ENCODE measurements at places on chromosomes 11 and 22. TPM values are rescaled to one million over a fixed set of nuclear protein-coding genes. Genes with fewer than 3 reads are reported as not detected.

DNA sequence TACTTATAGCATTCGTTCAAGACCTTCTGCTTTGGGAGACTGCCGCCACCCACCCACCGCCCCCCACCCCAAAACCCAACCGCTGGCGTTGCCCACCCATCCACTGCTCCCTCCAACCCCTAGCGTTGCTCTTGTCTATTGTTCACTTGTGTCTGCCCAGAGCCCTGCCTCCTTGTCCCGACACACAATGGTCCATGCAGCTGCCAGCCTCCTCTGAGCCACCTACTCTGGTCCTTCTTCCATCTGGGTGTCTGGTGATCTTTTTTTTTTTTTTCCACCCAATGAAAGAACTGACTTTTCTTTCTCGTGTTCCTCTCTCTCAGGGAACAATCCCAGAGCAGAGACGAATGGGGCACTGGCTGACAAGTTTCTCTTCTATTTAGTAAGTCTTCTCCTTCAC, 256.0 kb upstream of the SESN3 start:
- no peaks in the 10 kb centered on the region for H3K4me1 ChIP-seq
- H3K27me3 ChIP-seq = peaks cover 16% of the 10 kb centered on the region
- no peak overlapping the region for H3K27ac ChIP-seq

The SCN4B gene
- not detected for total RNA-seq

GRCh38 chr22:49587987-49588386, 239.7 kb downstream of the BRD1 start:
- peaks cover 52% of the 10 kb centered on the region for H3K27me3 ChIP-seq
- no peaks in the 10 kb centered on the region for H3K36me3 ChIP-seq
- H3K4me3 ChIP-seq = no peak overlapping the region
- DNase-seq = no peak
- H3K27ac ChIP-seq = no peak overlapping the region

DNA sequence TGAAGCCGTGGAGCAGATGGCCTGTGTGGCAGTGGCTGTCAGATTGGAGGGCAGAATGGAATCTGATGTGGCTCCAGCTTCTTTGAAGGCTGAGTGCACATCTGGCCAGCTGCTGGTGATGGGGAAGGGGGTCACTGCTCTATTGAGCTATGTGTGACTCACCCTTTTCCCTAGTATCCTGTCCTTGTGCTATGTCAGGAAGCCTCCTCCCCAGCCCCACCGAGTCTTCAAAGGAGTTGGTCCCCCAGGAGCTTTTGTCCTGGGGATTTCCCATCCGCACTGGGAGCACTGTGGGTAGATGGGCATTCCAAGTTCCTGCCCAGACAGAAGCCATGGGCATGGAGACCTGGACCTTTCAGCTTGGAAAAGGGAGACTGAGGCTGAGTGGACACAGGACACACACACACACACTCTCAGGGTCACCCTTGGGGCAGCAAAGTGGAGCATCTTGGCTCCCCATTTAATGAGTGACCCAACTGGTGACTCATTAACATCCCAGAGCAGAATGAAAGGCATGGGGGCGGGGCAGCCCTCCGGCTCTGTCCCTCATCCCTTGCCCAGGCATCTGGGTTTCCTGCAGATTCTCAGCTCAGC, 3.3 kb downstream of the SERPINH1 start:
- H3K27ac ChIP-seq = no peak overlapping the region
- peak; percentile 68 for DNase-seq
- no peaks in the 10 kb centered on the region for H3K27me3 ChIP-seq
- peaks cover 10% of the 10 kb centered on the region for H3K4me1 ChIP-seq
- peaks cover 50% of the 10 kb centered on the region for H3K36me3 ChIP-seq

DNA sequence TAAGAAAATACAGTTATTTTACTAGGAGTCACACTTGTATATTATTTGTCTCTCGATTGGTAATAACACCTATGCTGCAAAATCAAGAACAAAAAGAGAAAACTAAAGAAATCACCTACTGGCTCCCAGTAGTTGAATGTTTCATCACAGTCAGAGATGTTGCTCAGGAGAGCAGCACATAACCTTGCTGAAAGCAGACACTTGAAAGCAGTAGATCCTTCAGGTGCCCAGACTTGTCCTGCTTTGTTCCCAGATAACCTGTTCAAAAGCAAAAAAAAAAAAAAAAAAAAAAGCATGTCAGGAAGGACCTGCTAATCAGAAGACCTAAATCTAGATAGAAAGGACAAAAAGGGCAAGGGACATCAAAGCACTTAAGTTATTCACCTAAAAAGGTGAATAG, 1.3 kb downstream of the ALG9 start:
- DNase-seq = no peak
- H3K4me3 ChIP-seq = peak overlapping the region; percentile 78
- H3K4me1 ChIP-seq = no peaks in the 10 kb centered on the region

- no peaks in the 10 kb centered on the region for H3K27me3 ChIP-seq
- H3K27ac ChIP-seq = no peak overlapping the region
- H3K4me3 ChIP-seq = no peak overlapping the region
These were observed 93.2 kb upstream of the FAT3 start for GRCh38 chr11:92131289-92131865.

GRCh38 chr11:112156956-112157766, 6.7 kb downstream of the IL18 start:
- peaks cover 73% of the 10 kb centered on the region for H3K36me3 ChIP-seq
- H3K4me1 ChIP-seq = peaks cover 42% of the 10 kb centered on the region
- H3K4me3 ChIP-seq = peak overlapping the region; percentile 60
- no peaks in the 10 kb centered on the region for H3K27me3 ChIP-seq
- peak overlapping the region; percentile 97 for H3K27ac ChIP-seq
- peak; percentile 51 for DNase-seq

- H3K36me3 ChIP-seq = no peaks in the 10 kb centered on the region
- no peak overlapping the region for H3K4me3 ChIP-seq
- DNase-seq = peak; percentile 21
- H3K27me3 ChIP-seq = no peaks in the 10 kb centered on the region
- no peak overlapping the region for H3K27ac ChIP-seq
- H3K4me1 ChIP-seq = peaks cover 13% of the 10 kb centered on the region
These were observed 139.6 kb downstream of the TRPC6 start for GRCh38 chr11:101444164-101444563.

GRCh38 chr11:93844568-93844967, 5.8 kb downstream of the VSTM5 start:
- no peaks in the 10 kb centered on the region for H3K27me3 ChIP-seq
- H3K4me3 ChIP-seq = no peak overlapping the region
- H3K27ac ChIP-seq = no peak overlapping the region
- no peak for DNase-seq

DNA sequence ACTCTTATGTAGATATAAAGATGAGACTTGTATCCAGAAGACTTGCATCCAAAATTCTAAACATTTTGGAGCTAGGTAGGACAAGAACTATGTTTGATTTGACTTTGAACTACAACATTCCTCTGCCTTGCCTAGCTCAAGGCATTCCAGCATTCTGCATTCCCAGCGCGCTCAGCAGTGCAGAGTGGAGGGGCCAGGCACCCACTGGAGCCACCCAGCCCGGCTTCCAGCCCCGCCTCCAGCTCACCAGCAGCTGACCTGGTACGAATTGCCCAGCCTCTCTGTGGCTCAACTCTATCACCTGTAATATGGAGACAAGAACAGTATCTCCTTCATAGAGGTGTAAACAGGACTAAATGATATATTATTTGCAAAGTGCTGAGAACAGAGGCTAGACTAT, 28.8 kb downstream of the PRDM10 start:
- DNase-seq = no peak
- H3K4me3 ChIP-seq = no peak overlapping the region
- H3K27ac ChIP-seq = no peak overlapping the region
- peaks cover 9% of the 10 kb centered on the region for H3K4me1 ChIP-seq
- no peaks in the 10 kb centered on the region for H3K36me3 ChIP-seq

The WBP2NL gene
- total RNA-seq = 3.7 TPM

GRCh38 chr22:48976556-48977535, 850.8 kb downstream of the BRD1 start:
- no peaks in the 10 kb centered on the region for H3K4me1 ChIP-seq
- H3K27ac ChIP-seq = no peak overlapping the region
- DNase-seq = no peak
- H3K27me3 ChIP-seq = no peaks in the 10 kb centered on the region
- H3K36me3 ChIP-seq = no peaks in the 10 kb centered on the region

- H3K36me3 ChIP-seq = no peaks in the 10 kb centered on the region
- no peak for DNase-seq
- H3K27me3 ChIP-seq = peaks cover 15% of the 10 kb centered on the region
These were observed 113.4 kb downstream of the MTNR1B start for GRCh38 chr11:93082900-93083299.

GRCh38 chr11:118048472-118049370, 28.2 kb upstream of the TMPRSS4 start:
- no peaks in the 10 kb centered on the region for H3K4me1 ChIP-seq
- no peaks in the 10 kb centered on the region for H3K36me3 ChIP-seq
- no peak for DNase-seq
- H3K27me3 ChIP-seq = peaks cover 8% of the 10 kb centered on the region

- H3K4me1 ChIP-seq = no peaks in the 10 kb centered on the region
- no peak overlapping the region for H3K4me3 ChIP-seq
- no peaks in the 10 kb centered on the region for H3K36me3 ChIP-seq
These were observed 193.0 kb upstream of the SNX19 start for GRCh38 chr11:131109257-131109656.

The LYVE1 gene
- total RNA-seq = not detected

- no peak overlapping the region for H3K4me3 ChIP-seq
- no peaks in the 10 kb centered on the region for H3K27me3 ChIP-seq
- no peaks in the 10 kb centered on the region for H3K4me1 ChIP-seq
- H3K36me3 ChIP-seq = no peaks in the 10 kb centered on the region
These were observed 38.1 kb upstream of the CARD18 start for GRCh38 chr11:105177658-105178057.

Data from Calu3 (cell line).